ENCODE measurements at places on chromosomes 5 and 9.

DNA sequence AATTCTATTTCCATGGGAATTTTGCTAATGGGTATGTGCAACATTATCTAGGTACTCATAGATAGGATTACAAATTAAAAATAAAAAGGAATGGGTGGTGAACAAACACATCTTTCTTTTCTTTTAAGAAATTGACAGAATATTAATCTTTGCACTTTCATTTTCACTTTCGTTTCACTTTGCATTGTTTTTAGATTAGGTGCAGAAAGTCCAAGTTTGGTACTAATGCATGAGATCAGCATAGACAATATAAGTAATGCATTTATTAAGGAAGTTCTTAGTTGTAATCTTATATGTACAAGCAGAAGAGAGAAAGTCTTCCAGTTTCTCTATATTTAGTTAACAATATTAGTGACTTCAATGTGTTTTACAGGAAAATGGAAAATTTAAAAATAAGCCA, 196.5 kb downstream of the COMMD10 start:
- no peak for DNase-seq

DNA sequence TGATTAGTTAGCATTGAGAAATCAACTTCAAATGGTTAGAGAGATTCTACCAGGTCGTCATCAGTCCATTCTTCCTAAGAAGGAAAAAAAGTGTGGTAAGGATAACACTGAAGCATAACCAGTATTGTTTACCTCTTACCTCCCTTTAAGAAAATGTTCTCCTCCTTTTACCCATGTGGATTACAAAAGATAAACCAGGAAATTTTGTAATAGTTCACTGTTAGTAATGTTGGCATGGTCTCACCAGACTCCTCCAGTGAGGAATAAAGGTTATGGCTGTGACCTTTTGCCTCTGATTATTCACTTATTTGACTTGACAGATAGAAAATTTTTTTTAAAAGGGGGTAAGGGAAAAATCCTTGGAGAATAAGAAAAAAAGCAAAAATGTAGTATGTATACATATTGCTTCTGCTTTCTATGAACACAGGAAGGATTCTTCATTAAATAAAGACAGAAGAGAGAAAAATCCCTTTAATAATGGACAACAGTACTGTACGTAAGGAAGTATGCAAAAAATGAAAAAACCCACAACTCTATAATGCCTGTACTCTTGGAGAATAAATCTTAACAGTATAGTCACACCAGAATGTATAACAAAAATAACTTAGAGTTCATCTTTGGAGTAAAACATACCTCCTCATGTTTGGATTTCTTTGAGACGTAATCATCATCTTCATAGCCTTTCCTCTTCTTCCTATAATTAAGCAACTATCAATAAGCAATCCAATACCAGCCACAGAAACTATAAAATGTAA, 18.1 kb downstream of the CCNH start:
- DNase-seq, result no peak

DNA sequence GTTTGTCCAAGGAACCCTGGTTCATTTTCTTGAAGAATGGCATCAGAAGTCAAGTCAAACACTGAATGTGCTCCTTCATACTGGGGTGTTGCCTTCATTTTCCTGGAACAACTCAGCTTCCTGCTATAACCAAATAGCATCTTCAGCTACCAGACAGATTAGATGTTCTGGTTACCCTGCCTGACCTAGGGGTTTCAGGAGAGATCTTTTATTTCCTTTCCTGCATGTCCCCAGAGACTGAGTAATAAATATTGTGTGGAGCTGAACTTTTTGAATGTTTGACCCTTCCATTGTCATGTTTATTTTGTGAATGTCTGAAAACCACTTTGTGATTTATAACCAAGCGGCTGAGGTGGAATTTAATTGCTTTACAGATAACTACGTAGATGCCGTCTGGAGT, 147.1 kb downstream of the IRX1 start:
- DNase-seq, result no peak

GRCh38 chr9:137685035-137685740, 66.4 kb downstream of the EHMT1 start:
- DNase-seq, result no peak

GRCh38 chr9:23426144-23426543, 399.9 kb downstream of the ELAVL2 start:
- no peak for DNase-seq

GRCh38 chr9:133813749-133814585, 75.8 kb upstream of the SARDH start:
- no peak for DNase-seq

GRCh38 chr5:141969783-141970771, 1.2 kb downstream of the RNF14 start:
- DNase-seq, result no peak

DNA sequence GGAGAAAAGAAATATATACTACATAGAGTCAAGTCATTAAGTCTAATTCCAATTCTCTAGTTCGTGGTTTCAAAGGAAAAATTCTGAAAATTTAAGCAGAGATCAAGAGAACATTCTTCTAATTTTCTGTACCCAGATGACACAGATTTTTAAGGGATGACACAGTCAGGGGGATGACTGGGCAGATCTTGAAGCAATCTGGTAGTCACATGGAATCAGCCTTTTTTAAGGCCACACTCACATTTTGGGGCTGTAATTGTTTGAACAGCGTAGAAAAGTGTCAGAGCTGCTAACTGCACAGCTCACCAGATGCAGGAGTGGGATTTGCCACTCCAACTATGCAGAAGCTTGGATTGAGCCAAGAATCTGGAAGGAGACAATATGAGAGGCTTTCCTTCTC, 20.4 kb downstream of the PDE4D start:
- DNase-seq, result no peak

- no peak for DNase-seq
Measured at GRCh38 chr5:160846642-160847041, 5.4 kb downstream of the ATP10B start.

- no peak for DNase-seq
Measured at GRCh38 chr9:80223897-80224296, 652.1 kb downstream of the TLE4 start.

DNA sequence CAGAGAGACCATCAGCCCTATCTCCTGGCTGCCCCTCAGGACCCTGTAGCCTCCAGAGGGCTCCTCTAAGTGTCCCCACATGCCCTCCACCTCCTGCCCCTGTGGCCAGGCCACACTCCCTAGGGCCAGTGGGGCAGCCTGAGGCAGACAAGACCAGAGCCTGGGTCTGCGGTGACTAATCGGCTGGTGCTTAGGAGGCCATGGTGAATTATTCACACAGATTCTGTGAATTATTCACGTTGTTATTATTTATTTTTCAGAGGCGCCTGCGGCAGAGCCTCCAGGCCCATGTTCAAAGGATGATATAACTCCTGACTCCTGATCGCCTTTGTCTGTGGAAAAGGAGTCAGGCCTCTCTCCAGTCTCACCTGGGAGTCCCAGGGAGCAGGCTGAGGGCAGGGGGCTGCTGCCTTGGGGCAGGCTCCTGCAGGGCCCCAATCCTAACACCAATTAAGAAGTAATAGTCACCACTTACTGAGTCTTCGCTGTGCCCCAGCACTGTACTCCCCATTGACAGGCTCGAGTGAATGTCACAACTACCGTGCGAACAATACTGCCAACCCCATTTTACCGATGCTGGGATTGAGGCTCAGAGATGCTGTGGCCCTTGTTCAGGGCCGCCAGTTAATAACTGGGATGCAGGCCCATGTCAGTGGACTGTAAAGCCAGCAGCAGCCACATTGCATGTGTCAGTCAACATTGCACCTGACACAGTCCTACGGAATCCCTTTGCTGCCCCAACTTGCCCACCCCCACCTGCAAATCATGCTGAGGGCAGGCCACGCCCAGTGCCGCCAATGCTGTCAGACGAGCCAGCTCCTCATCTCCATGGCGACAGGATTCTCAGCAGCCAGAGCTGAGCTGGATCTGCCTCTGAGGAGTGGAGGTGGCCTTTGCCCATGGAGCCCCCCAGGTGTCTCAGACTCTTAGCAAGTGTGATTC, 94.9 kb downstream of the PCDH1 start:
- DNase-seq, result no peak

GRCh38 chr5:90488791-90489190, 14.1 kb downstream of the POLR3G start:
- DNase-seq, result no peak

GRCh38 chr9:130345897-130346385, 80.4 kb downstream of the HMCN2 start:
- no peak for DNase-seq

DNA sequence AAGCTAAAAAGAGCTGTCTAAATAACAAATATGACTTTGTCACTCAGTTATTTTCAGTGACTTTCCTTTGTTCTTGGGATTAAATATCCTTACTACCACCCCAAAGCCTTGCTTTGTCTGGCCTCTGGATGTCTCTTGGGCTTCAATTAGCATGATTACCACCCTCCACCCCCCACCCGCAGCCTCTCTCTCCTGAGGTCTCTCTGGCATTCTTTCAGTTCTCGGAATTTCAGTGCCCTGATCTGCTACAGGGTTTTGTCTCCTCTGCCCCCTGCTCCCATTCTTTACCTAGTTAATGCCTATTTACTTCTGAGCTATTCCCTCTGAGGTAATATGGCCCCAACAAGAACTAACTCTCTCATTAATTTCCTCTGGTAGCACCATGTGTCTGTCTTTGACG, 376.4 kb downstream of the DEPDC1B start:
- no peak for DNase-seq

DNA sequence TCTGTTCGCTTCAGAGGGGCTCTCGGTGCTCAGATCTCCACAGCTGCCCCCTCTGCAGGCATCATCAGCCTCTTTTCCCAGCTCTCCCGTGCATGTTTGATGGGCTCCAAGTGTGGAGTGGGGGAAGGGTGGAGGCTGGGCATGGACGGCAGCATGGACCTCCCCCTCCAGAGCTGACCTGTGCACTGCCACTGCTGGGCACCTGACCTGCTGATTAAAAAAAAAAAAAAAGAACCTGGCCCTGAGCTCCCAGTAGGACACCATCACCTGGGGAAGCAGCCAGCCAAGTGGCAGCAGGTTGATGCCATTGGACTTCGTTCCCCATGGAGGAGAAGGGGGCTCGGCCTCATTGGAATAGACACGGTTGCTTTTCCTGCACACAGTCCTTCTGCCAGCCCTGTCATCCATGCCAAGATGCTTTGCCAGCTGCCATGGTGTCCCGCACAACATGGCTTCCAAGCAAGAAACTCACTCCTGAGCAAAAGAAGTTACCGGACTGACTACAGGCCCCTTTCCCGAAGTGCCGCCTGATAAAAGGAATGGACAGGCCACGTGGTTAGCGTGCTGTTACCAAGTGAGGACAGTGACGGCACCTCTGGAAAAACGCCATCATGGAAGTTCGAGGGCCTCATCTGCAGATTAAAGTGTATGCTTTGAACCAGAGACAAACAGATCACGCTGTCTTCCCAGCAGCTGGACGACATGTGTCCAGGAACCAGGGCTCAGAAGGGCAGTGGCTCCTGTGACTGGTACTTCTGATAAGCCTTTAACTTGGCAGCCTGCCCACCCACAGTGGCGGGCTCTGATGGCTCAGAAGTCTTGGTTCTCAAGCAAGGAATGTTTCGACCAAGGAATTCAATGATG, 14.7 kb upstream of the BRD3OS start:
- no peak for DNase-seq

DNA sequence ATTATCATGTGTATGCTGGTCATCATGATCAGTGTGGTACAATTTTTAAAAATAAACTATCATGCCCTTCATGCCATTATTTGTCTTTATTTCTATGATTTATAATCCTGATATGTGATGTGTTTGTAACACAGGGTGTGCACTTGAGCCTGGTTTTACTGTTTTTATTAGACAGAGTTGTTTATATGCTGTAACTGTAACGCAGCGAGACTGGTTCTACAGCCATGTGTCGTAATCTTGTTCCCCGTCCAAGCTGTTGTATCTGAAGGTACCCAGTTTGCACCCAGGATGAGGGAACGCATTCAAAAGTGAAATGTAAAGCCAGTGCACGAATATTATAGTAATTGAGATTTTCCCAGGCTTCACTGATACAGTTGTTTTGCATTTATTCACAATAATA, 28.2 kb downstream of the SNX18 start:
- no peak for DNase-seq

- no peak for DNase-seq
Measured at GRCh38 chr9:69970001-69970533, 73.6 kb upstream of the MAMDC2 start.

GRCh38 chr5:53418826-53419658, 61.4 kb upstream of the FST start:
- DNase-seq, result no peak

- no peak for DNase-seq
Measured at GRCh38 chr5:26034813-26035212, 1003.6 kb downstream of the CDH9 start.

DNA sequence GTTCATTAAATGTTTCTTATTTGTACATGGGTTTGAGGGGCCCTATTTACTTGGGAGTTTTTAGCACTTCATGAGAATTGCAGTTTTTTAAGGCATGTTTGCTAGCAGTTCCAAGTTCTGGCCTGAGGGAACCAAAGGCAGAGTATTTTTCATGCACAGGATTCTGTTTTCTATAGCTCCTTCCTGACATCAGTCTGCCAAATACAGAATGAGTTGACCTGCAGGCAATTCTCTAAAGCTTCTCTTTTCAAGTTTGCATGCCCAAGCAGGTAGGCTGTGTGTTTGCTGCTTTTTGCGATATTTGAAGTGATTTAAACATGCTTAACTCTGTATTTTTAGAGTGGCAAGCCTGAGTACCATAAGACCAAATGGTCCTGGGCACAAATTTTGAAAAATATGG, 75.8 kb downstream of the AOPEP start:
- DNase-seq, result no peak

DNA sequence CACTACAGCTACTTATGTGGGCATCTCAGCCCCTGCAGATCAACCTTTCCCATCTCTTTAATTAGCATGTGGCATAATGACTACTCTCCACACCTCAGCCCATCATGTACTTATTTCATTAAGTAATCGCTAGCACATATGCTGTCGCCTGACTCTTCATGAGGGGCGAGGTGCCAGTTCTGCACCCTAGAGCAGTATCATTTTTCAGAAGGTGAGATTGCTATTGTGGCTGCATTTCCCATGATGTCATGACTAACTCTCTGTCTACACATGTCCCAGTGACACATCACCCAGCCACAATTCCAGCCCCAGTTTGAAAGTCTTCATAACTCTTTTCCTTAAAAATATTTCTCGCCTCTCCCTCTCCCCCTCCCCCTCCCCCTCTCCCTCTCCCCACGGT, 7.6 kb upstream of the F2RL1 start:
- no peak for DNase-seq

DNA sequence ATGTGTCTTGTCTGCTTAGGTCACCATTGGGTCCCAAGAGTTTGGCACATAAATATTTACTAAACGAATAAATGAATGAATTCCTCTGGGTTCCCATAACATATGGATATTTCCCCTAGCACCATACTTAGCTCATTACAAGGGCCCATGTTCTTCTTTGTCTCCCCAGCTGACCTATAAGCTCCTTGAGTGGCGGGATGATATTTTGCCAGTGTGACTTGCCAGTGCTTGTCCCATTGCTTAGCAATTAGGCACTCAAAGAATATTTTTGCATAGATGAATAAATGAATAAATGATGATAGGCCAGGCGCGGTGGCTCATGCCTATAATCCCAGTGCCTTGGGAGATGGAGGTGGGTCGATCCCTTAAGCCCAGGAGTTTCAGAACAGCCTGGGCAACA, 16.9 kb upstream of the CTNNA1 start:
- no peak for DNase-seq

Measured in activated T-helper 1 cell treated with anti-CD3 and anti-CD28 coated beads, Interleukin-2, amount 50 U/mL, for 16 hours (primary cell).